ENCODE measurements at places on chromosomes 4 and X.

GRCh38 chrX:51494409-51494808, 2.0 kb downstream of the NUDT11 start:
- no peak for DNase-seq

GRCh38 chrX:13110433-13111324, 66.3 kb upstream of the FAM9C start:
- DNase-seq, result peak; percentile 89

DNA sequence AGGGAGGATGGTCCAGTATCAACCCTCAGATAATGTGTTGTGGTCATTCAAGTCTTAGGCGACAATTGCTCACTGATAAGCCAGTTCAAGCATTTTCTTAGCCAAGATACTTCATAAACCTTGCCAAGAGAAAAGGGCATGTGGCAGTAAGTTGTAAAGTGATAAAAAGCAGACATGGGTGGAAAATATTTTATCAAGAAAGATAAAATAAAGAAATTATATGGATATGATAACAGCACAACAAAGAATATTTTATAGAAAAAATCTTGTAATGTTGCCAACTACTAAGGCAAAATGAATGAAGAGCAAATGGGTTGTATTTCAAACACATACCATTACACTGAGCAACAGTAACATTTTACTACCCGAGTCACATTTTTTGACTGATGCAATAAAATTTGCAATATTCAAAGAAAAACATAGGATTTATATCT, 217.4 kb upstream of the PITX2 start:
- peak; percentile 34 for DNase-seq

- DNase-seq, result no peak
These were observed 389.2 kb upstream of the TENM3 start for GRCh38 chr4:181853881-181854511.

- no peak for DNase-seq
These were observed at the start of gene FAM47E for GRCh38 chr4:76251441-76252270. TSS of gene FAM47E (plus strand) at chr4:76251721. CDS start at chr4:76251747, 26 bp downstream.

GRCh38 chr4:183828125-183828524, 77.0 kb upstream of the STOX2 start:
- DNase-seq, result no peak

DNA sequence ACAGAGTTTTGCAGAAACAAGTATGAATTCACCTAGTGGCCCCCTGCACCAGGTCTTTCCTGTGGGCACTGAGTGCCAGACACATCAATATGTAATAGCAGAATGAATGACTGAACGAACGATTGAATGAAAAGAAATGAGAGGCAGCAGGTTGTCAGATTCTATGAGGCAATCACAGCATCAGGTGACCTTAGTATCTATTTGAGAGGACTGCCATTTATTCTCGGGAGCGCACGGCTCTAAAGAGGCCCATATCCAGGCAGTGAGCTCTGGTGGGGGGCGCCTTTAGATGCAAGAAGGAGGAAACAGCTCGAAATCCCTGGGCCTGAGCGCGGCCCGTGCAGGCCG, 528 bp upstream of the SLC25A4 start:
- DNase-seq, result no peak

- no peak for DNase-seq
These were observed 22.1 kb downstream of the SLIT2 start for GRCh38 chr4:20273793-20274192.

DNA sequence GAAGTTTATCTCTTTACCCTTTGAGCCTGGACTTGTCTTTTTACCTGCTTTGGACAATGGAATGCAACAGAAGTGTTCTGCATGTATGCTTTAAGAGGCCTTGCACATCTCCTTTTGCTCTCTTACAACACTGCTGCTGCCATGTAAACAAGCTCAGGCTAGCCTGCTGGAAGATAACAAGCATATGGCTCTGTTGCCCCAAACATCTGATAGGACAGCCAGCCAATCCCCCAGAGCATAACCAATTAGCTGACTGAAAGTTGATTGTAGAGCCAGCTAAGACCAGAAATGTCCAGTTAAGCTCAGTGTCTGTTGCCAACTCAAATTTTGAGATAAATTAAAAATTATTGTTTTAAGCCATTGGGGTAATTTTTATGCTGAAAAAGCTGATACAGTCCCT, 510.6 kb upstream of the CNKSR2 start:
- DNase-seq, result no peak

DNA sequence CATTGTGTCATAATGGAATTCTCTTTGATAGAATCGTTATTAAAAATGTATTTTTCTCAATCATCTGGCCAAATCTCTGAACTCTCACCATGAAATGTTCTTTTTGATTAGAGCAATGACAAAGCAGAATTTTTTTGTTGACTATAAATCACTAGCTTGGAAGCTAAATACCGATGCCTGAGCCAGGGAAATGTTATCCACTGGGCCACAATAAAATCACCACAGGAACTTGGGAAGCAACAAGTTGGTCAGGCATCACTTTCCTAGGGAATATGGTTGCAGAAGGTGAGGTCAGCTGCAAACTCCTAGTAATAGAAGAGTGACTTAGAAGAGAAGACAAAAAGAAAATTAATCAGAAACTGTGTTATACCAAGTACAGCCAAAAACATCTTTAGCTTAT, 60.6 kb upstream of the CFAP47 start:
- DNase-seq, result no peak

DNA sequence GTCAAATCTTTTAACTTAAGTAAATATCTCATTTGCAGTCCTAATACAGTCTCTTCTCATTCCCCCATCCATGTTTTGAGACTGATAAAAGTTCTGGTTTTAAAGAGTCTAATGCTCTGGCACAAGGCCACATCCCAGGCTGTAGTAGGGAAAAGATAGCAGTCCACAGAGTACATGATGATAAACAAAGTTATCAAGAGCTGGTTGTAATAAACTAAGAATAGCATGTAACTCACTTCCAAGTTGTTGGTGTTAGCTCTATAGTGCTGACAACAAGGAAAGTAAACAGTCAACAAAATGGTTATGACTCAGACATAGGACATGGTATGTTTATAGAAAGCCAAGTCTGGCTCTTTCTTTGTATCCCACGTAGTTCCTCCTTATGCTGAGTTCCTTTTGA, 21.8 kb upstream of the AREG start:
- peak; percentile 30 for DNase-seq

DNA sequence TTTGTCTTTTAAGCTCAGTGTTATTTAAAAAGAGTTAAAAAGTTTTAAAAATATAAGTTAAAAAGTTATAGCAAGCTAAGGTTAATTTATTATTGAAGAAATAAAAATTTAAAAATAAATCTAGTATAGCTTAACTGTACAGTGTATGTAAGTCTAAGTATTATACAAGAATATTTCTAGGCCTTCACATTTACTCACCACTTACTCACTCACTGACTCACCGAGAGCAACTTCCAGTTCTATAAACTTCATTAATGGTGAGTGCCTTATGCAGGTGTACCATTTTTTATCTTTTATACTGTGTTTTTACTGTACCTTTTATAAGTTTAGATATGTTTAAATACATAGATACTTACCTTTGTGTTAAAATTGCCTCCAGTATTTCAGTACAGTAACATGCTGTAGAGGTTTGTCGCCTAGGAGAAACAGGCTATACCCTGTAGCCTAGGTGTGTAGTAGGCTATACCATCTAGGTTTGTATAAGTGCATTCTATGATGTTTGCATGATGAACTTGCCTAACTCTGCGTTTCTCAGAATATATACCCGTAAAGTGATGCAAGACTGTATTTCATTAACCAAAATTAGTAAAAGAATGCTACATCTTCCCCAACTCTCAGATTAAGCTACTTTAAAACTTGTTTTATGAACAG, 202.9 kb downstream of the CFAP299 start:
- no peak for DNase-seq

DNA sequence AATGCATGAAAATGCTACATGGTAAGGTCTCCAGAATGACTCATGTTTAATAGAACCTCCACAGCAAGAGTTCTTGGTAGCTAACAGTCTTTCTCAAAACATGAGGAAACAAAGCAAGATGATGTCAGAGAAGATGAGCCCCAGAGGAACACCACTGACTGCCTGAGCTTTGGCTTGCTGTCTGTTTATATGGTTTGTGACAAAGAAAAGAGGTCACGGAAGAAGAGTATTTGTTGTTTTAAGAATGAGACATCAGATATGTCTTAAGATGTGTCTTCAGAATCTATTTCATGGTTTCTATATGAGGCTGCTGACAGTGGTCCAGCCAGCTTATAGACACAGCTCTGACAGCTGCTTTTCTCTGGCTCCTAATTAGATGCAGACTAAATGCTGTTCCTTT, 18.8 kb upstream of the AREG start:
- DNase-seq, result peak; percentile 38

GRCh38 chrX:150150780-150151125, 212.4 kb upstream of the MAMLD1 start:
- no peak for DNase-seq

GRCh38 chr4:46392421-46392820, 2.5 kb upstream of the GABRA2 start:
- DNase-seq, result no peak

DNA sequence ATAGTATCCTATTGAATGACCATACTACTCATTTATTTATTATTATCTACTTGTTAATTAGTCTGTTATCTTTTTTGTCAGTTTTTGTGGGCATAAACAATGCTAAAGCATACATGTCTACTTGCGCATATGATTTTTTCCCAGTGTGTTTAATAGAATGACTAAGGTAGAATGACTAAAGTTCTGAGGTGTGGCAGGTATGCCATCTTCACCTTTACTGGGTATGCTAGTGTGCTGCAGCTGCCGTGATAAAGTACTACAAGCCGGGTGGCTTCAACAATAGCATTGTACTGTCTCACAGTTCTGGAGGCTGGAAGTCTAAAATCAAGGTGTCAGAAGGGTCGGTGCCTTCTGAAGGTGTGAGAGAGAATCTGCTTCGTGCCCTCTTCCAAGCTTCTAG, 19.2 kb downstream of the CD38 start:
- DNase-seq, result no peak

DNA sequence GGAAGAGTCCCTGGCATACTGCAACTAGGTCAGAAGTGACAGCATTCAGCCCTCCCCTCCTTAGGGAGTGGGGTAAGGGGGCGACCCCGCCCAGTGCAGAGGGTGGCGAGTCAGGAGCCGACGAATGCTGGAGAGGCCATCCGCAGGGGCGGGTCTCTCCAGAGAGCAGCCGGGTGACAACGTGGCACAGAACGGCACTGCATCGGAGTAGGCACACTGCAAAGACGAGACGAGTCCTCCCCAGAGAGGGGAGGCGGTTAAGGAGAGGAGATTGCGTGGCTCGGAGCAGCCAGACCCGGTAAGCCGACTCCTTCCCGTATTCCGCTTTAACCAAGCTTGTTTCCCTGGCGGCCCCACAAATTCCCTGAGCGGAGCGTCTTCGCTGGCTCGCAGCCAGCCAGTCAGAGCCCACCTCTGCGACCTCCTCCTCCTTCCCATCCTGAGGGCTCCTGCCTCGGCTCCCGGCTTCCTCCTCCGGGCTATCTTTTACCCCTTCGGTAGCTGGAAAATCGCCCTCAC, 54.9 kb downstream of the LINC00632 start:
- DNase-seq, result no peak

GRCh38 chrX:44291468-44292092, 51.9 kb downstream of the EFHC2 start:
- DNase-seq, result no peak

- DNase-seq, result peak; percentile 65
These were observed 153.5 kb upstream of the FAM241A start for GRCh38 chr4:111991797-111992196.

DNA sequence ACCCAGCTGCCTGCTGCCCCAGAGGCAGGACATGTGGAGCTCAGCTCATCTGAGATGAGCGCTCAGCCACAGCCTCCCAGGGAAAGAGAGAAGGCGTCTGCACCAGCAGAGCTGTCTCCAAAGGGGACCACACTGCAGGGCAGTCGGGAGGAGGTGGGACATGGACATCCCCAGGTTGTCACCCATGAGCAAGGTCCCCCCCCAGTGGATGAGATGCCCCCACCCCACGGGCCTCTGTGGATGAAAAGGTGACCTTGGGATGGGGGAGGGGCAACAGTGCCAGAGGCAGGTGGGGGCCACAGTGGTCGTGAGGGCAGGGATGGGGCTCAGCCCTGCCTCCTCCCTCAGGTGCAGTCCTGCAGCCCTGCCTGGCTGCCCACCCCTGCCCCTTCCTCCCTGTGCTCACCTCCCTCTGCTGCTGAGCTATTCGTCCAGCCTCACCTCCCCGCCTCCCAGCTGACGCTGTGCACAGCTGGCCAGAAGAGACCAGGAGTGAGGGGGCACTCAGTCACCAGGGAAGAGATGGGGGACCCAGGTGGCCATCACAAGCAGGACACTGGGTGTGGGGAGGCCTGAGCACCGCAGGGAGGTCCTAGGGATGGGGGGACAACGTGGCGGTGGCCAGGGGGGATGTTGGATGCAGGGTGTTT, 9.3 kb downstream of the NKX1-1 start:
- no peak for DNase-seq

GRCh38 chrX:77771601-77772000, 14.4 kb downstream of the ATRX start:
- no peak for DNase-seq

Data from GM04503 (cell line).